ENCODE measurements at places on chromosomes 1 and 21. TPM values are rescaled to one million over a fixed set of nuclear protein-coding genes. Genes with fewer than 3 reads are reported as not detected.

EPHA2 gene
- total RNA-seq = 16.1 TPM

PLCH2 gene
- total RNA-seq = 0.27 TPM

HES4 gene
- 45.1 TPM for total RNA-seq

RHBDL2 gene
- total RNA-seq = 1.2 TPM

RSPO1 gene
- 4.0 TPM for total RNA-seq

TMEM200B gene
- 39.7 TPM for total RNA-seq

CD5L gene
- not detected for total RNA-seq

DNA sequence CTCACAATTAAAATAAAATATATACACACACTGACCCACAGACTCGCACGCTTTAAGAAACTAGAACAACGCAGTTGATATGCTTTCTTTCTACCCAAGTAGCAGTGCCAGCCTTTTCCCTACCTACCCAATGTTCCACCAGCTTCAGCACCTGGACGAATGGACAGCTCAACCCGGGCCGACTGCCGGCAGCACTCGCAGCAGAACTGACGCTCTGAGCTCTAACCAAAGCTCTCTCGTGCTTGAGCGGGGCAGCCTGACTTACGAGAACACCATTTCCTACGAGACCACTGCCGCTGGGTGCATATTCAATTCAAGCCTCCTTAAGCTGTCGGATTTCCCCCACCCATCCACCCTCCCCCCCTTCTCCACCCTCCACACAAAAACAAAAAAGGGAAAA, 127.4 kb upstream of the DPYD start:
- peak; percentile 65 for ATAC-seq

- ATAC-seq = no peak
These were observed 13.5 kb upstream of the FOXJ3 start for GRCh38 chr1:42348498-42348897.

GRCh38 chr1:205933671-205934618, 9.3 kb downstream of the SLC26A9 start:
- ATAC-seq = peak; percentile 39

GRCh38 chr1:192448026-192448578, 127.5 kb upstream of the RGS1 start:
- no peak for ATAC-seq

DNA sequence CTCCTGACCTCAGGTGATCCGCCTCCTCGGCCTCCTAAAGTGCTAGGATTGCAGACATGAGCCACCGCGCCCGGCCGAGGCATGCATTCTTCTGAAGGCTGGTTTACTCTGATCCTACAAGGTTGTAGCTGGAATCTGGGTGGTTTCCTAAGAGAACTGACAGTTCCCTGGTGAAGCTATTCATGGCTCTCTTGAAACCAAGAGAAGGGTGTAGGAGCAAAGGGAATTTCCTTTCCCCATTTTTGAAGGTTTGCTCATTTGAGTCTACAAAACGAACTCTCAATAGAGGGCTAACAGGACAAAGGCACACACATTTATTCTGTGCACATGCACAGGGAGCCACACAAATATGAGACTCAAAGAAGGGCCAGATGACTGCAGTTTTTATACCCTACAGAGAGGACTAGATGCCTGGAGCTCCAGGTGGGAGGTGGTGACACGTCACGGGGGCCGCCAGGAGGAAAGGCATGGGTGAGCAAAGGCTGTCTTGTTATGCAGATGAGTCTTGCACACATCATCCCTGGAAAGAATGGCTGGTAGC, 49.5 kb upstream of the ERRFI1 start:
- no peak for ATAC-seq

GRCh38 chr1:72634946-72635345, 352.6 kb upstream of the NEGR1 start:
- no peak for ATAC-seq

GRCh38 chr1:116503546-116504307, 67.1 kb downstream of the CD58 start:
- no peak for ATAC-seq

DNA sequence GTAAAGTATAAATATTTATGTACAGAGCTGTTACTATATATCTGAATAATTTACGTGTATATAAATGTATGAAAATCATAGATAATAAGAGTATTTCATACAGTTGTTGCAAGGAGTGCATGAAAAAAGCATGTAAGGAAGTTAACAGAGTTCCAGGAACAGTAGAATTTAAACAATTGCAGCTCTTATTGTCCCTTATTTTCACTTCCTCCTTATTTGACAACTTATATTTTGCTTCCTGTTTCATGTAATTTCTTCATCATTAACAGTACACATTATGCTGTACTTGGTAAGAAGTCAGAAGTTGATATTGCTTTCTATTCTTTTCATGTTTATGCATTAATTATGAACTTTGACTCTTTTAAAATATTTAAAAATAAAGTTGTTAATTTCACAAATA, 681.5 kb downstream of the LRRIQ3 start:
- ATAC-seq = no peak

- ATAC-seq = no peak
These were observed 922.4 kb upstream of the ADGRL4 start for GRCh38 chr1:79928901-79929300.
